Stimulated activated CD8-positive, alpha-beta memory T cell treated with anti-CD3 and anti-CD28 coated beads, Interleukin-7, amount 100 ng/mL, for 48 hours (primary cell): ENCODE measurements at places on chromosomes 3 and 15.

- peak; percentile 30 for DNase-seq
These were observed 36.7 kb upstream of the BDH1 start for GRCh38 chr3:197592361-197593045.

GRCh38 chr15:68875377-68876116 is 54.8 kb upstream of the SPESP1 start:
- peak; percentile 62 for DNase-seq

DNA sequence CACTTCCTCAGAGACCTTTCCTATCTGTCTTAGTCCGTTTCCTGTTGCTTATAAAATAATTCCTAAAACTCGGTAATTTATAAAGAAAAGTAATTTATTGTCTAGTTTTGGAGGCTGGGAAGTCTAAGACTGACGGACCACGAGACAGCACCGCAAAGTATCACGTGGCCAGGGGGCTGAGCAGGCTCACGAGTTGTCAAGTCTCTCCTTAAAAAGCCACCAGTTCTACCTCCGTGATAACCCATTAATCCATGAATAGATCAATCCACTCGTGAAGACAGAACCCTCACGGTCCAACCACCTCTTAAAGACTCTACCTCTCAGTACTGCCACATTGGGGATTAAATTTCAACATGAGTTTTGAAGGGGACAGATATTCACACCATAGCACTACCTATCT is 821 bp downstream of the LINS1 start:
- no peak for DNase-seq

GRCh38 chr3:66492672-66493071 is 8.2 kb downstream of the LRIG1 start:
- DNase-seq: no peak

- DNase-seq: no peak
These were observed 140.4 kb downstream of the DIPK2A start for GRCh38 chr3:144112036-144112435.
